Jurkat, Clone E6-1 (cell line): ENCODE measurements at places on chromosomes 12 and 14.

DNA sequence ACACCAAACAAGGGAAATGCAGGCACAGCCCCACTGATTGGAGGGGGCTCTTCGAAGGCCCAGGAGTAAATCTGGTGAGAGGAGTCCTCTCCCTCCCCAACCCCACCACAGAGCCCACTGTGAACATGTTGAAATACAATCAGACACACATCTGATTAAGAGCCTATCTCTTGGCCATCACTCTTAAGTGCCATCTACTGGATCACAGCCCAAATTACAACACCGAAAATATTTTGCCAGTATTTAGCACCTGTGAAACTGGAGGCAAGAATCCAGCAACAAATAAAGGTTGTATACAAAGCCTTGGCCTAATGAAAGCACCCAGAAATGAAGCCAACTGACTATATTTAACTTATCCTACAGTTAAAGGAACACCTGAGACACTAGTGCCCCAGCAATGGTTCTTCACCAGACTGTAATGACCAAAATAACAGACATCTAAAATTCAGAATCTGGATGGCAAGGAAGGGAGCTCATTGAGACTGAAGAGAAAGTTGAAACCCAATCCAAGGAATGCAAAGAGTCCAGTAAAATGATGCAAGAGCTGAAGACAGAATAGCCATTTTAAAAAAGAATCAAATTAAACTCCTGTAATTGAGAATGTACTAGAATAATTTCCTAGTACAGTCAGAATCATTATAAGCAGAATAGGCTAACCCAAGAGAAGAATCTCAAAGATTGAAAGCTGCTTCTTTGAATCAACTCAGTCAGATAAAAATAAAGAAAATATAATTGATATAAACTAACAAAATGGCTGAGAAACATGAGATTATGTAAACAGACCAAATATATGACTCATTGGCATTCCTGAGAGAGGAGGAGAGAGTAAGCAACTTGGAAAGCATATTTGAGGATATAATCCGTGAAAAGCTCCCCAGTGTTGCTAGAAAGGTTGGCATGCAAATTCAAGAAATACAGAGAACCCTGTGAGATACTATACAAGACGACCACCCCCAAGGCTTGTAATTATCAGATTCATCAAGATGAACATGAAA lies 1117.0 kb downstream of the FLRT2 start:
- peak; percentile 10 for DNase-seq

GRCh38 chr12:103207936-103208335 lies 250.5 kb downstream of the ASCL1 start:
- no peak for DNase-seq

GRCh38 chr14:67487332-67487731 lies 1.2 kb downstream of the TMEM229B start:
- DNase-seq, result no peak

- no peak for DNase-seq
These were observed 6.5 kb downstream of the P2RX2 start for GRCh38 chr12:132624910-132625630.

DNA sequence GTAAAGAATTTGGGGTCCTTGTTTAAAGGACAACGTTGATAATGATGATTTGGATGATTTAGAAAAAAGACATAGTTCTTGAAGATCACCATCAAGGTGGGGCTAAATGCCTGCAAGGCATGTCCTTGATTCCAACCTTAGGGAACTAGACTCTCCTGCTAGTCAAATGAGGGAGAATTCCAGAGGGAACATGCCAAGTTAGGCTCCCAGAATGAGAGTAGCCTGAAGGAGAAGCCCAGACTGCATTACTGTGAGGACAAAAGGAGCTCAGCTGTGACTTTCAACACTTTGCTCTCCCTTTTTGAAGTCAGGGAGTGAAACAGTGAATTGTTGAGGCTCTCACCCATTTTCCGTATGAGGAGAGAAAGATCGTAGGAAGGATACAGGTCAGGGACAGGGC lies 95.2 kb upstream of the TBX3 start:
- DNase-seq, result no peak

DNA sequence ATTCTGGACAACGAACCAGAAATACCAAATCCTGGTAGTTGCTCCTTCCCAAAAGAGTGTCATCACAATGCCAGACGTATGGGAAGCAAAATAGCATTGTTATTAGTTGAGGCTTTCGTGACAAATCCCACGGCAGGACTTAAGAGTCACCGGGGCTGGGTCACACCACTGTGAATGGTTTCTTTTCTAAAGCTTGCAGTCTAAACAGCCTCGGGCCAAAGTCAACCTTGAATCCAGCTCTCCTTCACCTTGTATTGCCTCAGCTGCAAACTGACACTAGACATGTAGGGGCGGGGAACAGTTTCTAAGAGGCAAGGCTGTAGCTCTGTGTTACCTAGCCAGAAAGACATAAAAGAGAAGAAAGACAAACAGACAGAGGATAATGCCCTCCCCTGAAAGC lies 734.8 kb downstream of the MED13L start:
- no peak for DNase-seq

DNA sequence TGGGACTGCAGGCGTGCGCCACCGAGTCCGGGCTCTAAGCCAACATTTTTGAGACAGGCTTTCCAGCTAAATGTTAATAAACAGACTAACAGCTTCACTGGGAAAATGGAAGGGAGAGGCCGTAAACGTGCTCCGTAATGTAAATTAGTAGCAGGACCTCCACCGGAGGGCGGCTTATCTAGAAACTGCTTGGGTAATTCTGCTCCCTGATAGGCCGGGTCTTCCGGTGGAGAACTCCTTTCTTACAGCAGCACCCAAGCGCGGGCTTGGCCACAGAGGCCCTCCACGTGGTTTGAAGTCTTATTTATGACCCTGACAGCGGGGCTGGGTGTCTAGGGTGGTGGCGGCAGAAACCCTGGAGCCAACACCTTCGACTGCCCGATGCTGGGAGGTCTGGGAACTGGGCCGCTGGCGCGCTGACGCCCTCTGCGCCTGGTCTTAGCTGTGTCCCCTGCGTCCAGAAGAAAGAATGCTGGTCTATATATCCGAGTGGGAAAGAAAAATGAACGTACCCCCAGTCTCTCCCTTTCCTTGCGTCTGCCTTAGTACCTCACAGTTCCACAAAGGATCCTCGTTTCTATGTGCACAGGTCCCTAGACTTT lies 1.7 kb downstream of the DPPA3 start:
- no peak for DNase-seq

DNA sequence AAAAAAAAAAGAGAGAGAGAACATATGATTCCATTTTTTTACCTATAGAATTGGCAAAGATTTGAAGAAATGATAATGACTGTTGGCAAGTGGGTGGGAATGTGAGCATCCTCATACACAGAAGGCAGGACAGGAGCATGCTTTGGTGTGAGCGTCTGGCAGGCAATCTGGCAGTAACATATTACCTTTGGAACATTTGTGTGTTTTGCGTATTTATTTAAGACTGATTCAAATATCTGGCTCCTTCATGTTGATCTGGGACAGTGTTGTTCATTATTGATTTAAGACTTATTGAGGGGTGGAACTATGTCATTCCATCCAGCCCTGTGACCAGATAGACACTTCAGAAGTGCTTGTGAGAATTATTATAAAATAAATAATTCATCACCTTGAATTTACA lies 53.1 kb downstream of the PPP1R36 start:
- DNase-seq, result no peak

DNA sequence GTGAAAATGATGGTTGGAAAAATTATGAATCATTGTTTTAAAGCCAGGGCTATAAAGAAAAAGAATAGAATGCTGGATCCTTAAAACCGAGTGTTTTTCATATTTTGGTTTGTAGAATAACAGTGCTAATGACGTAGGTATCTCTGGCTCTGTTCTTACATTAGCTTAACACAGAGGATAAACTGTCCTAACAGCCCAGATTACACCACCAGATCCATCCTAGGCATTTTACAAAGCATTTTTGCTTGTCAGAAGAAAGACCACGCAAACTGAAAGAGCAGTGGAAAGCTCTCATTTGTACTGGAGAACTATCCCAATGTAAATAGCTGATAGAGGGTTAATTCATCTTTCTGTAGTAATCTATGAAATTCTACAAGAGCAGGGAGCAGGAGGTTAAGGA lies 13.6 kb downstream of the IFT81 start:
- no peak for DNase-seq

DNA sequence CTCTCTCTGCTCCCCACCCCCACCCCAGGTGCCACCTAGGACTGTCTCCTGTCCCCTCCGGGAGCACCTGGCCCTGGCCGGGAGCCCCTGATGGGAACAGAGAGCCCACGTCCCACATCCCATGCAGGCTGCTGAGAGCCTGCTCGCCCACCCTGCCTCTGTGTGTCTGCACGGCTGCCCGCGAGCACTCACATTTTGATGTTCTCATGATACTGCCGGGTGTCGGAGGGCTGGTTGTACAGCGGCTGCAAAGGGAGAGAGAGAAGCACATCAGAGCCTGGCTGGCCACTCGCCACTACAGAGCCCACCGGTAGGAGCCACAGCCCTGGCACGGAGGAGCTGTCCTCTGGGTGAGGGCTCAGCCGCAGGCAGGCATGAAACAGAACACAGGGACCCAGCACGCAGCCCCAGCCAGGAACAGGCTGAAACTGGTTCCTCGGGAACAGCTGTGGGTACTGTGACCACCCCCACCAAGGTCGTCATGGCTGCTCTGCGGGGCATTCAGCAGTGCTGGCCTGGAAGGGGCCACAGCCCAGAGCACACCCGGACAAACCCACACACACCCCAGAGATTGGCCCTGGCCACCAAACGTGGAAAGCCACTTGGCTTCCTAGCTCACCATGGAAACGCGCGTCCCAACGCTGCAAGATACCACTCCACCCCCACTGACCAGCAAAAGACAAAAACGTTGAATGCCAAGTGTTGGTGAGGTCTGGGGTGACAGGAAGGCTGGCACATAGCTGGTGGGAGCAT lies 117.6 kb downstream of the NCOR2 start:
- no peak for DNase-seq

GRCh38 chr14:104933746-104934733 lies 9.4 kb downstream of the PLD4 start:
- DNase-seq, result no peak

DNA sequence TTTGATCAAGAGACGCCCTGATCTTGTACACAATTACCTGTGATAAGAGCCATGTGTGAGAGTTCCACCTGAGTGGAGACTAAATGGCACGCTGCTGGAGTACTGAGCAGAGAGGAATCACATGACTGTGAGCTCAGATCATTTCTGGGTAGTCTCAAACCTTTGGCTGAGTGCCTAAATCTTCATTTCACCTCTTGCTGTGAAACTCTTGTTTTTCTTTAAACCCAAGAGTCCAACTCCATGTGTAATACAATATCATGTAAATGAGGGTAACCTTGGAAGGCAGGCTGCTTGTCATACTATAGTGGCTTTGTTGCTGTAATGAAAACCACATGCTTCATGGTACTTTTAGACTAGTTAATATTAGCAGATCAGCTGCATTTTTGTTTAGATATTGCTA lies 156.9 kb downstream of the CAND1 start:
- DNase-seq, result no peak

DNA sequence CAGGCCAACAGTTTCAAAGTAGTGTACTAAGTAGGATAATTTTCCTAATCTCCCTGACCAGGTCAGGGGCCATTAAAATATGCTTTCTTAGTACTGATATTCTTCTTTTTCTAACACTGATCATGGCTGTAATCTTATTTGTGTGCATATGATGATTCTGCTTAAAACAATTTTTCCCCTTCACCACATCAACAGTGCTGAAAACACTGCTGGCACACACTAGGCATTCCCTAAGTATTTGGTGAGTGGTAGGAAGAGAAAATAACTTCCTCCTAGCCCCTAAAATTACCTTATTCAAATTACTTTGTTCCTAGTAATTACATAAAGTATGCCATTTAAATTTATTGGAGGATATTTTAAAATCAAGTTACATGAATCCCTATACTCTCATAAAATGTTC lies 49.9 kb upstream of the BBS10 start:
- no peak for DNase-seq

GRCh38 chr12:42779186-42779859 lies 189.8 kb upstream of the PRICKLE1 start:
- DNase-seq, result no peak

DNA sequence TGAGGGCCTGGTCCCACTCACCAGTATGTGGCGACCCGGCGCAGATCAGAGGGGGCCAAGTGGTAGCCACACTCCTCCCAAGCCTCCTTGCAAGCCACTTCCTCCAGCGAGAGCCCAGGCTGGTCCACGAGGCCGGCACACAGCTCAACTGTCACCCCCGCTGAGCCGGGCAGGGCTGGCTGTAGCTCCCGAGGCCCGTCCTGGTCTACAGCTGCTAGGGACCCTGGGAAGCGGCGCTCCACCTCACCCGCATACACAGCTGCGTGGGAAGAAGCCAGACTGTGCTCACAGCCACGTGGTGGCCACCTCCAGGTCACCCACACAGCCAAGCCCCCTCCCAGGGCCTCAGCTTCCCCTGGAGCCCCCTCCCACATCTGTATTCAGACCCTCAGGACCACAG lies 4.6 kb downstream of the NUDT14 start:
- no peak for DNase-seq

DNA sequence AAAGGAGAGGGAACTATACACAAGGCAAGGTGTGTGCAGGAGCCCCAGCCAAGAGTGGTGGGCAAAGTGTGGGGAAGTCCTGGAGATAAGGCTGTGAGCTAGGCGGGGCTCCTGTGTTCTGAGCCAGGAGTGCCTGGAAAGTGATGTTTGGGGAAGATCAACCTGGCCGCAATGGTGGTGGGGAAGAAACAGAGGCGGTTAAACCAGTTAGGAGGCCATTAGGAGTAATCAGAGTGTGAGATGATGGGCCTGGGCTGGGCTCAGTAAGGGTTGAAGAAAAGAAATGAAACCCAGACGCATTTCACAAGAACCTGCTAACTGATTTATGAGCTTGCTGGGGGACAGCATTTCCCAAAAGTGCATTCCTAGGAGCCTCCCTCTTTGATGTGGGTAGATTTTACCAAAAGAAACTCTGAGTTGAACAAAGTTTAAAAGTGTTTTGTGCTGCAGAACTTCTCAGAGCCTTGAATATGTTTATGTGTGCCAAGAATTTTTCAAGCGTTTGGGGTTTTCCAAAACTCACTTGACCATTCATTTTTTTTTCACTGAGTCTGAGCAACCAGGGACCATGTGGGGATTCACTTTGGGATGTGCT lies 34.2 kb upstream of the LRP1-AS start:
- DNase-seq, result no peak

GRCh38 chr12:12138203-12139154 lies 67.7 kb downstream of the BCL2L14 start:
- no peak for DNase-seq

- no peak for DNase-seq
These were observed 39.5 kb upstream of the RIN3 start for GRCh38 chr14:92473969-92474535.

GRCh38 chr12:105805730-105806399 lies 332.9 kb downstream of the NUAK1 start:
- no peak for DNase-seq
